ENCODE measurements at places on chromosomes 11 and 22. TPM values are rescaled to one million over a fixed set of nuclear protein-coding genes. Genes with fewer than 3 reads are reported as not detected.

The OR52I2 gene
- not detected for polyA plus RNA-seq

The CASTOR1 gene
- polyA plus RNA-seq: 6.3 TPM

The LTO1 gene
- 15.9 TPM for polyA plus RNA-seq

The MMP13 gene
- polyA plus RNA-seq: 0.06 TPM

The OR10D3 gene
- polyA plus RNA-seq: not detected

The CENPM gene
- 38.2 TPM for polyA plus RNA-seq

The SREBF2 gene
- polyA plus RNA-seq: 61.6 TPM

The OSBP2 gene
- 7.1 TPM for polyA plus RNA-seq

The SLC29A2 gene
- 5.2 TPM for polyA plus RNA-seq

The MMP1 gene
- polyA plus RNA-seq: 22.1 TPM

The TMEM45B gene
- polyA plus RNA-seq: 0.80 TPM

The GRAP2 gene
- polyA plus RNA-seq: 0.03 TPM

The SMIM35 gene
- polyA plus RNA-seq: not detected

The LUZP2 gene
- polyA plus RNA-seq: not detected

The RAB38 gene
- 74.9 TPM for polyA plus RNA-seq

The PATE2 gene
- not detected for polyA plus RNA-seq

The C11orf86 gene
- not detected for polyA plus RNA-seq

The KCNQ1OT1 gene
- 0.01 TPM for polyA plus RNA-seq

The CRYBB1 gene
- not detected for polyA plus RNA-seq

The OR52I1 gene
- not detected for polyA plus RNA-seq

The EFCAB6 gene
- polyA plus RNA-seq: 0.06 TPM
